ENCODE measurements at places on chromosomes 2 and 18.

DNA sequence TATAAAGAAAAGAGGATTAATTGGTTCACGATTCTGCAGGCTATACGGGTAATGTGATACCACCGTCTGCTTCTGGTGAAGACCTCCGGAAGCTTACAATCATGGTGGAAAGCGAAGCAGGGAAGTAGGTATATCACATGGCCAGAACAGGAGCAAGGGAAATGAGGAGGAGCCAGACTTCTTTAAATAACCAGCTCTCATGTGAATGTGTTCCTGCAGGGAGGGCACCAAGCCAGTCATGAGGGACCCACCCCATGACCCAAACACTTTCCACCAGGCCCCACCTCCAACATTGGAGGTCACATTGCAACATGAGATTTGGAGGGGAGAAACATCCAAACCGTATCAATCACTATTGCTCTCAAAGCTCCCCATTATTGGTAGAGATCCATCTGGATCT, 61.8 kb downstream of the EFEMP1 start:
- no peak for DNase-seq

- no peak for DNase-seq
These were observed 848.7 kb upstream of the NXPH2 start for GRCh38 chr2:139628931-139629330.

GRCh38 chr2:176554101-176555048, 285.1 kb downstream of the MTX2 start:
- DNase-seq = no peak

GRCh38 chr2:205957452-205958154, 128.4 kb downstream of the INO80D start:
- DNase-seq = no peak

DNA sequence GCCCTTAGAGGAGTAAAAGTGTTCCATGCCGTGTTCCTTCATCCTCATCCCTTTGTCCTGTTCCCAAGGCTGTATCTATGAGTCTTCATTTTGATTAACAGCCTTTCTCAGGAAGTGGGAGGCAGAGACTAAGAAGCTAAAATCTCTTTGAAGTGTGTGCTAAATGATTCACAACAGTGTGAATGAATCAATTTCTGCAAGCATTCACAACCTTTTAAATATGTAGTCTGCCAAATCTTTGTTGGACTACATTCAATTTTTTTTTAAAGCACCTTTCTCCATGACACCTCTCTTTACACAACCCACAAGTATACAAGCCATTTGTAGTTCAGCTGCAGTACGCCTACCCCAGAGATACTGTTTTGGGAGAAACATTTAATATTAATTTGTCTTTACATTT, 408.6 kb upstream of the FANCL start:
- DNase-seq = no peak

DNA sequence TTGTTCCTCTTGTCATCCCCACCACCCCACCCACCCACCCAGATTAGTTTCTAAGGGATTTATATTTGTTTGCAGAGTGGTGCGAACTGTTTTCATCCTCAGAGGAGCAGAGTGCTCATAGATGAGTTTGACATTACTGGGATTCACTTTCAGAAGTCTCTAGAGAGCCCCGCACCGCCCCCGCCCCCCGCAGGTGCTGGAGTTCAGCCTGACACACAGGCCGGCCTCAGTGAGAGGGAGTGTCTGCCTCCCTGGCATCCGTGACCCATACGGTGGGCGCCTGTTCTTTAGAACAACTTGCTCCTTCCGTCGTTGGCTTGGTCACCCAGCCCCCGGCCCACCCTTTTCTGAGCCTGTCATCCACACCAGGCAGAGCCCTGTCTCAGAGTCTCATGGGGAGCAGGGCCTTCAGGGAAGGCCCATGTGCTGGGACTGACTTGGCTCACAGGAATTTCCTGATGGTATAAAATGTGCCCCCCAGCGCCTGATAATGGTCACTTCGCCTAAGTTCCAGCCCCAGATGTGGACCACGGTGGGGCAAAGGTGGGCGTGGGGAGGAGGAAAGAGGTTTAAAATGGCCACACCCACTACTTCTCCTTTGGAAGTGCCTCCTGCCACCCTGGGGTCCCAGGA, 44.3 kb downstream of the HPCAL1 start:
- DNase-seq = no peak

DNA sequence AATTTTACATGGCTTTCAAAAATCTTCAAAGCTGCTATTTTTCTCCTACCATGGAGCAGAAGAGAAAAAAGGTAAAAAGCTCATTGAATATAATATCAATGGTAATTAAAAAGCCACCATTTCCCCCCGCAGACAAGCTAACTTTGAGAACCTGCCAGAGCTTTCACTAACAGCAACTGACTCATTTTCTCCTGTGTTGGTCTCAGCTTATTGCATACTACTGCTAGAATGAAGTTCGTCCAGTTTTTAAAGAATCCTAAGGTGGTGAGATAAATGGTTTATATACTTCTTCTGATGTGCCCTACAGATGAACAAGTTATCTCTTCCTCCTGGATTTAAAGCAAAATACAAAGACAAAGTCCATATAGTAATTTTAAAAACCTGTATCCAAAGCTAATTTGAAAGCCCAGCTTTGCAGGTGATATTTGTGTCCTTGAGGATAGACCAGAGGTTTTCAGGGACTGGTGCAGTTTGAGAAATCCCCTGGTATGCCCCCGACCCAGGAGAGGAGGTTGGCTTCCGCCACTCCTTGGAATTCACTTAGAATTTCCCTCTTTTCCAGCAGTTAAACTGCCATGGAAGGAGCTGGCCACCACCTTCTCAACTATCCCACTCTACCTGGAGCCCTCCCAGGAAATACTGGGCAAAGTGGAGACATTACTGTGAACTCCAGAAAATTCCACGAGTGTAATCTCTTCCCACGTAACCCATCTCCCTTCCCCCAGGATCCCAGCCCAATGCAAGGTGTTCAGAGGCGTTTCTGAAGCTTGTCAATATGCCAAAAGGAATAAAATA, 17.5 kb downstream of the YPEL5 start:
- DNase-seq = no peak

- DNase-seq = no peak
These were observed 22.0 kb downstream of the EPC2 start for GRCh38 chr2:148666555-148666954.

Data from stimulated activated CD8-positive, alpha-beta memory T cell treated with anti-CD3 and anti-CD28 coated beads, Interleukin-15, amount 100 ng/mL, for 24 hours (primary cell).